ENCODE measurements at places on chromosomes 3 and 15.

DNA sequence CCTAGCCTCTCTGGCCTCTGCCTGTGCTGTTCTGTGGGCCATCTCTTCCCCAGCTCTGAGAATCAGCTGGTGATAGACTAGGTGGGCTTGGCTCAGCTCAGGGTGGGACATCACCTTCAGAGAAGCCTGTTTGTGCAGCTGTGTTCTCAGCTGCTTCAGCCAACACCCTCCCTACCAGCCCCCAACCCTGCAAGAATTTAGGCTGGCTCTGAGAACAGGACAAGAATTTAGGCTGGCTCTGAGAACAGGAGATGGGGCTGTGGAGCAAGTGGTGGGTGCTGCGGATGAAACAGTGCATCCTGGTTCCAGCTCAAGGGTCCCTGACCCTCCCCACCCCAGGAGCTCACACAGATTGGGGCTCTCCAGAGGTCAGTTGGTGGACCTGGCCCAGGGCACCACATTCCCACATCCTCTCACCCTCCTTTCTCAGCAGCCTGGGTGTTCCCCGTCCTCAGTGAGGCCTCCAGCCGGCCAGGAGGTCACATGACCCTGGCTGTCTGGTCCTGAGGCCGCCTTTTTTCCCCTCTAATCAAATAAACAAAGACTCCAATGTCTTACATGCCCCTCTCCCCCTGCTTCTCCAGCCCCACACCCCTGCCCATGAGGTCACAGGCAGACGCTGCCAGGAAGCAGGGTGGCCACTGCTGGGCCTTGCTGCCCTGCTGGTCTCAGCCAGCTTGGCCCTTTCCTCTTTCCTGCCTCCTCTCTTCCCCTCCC lies 14.9 kb downstream of the PLEKHO2 start:
- DNase-seq = no peak

GRCh38 chr3:141942006-141942405 lies 65.6 kb downstream of the ATP1B3 start:
- no peak for DNase-seq

DNA sequence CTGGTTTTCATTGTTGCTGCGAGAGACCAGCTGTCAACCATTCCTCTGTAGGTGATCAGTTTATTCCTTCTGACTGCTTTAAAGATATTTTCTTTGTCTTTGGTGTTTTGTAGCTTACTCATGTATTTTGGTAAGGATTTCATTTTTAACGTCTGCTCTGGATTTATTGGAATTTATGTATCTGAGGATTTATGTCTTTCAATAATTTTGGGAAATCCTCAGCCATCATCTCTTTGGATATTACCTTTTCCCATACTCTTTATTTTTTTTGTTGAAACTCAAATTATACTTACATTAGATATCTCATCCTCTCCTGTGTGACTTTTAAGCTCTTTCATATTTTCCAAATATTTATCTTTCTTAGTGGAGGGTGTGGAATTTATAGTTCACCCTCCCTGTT lies 62.7 kb upstream of the COL8A1 start:
- DNase-seq = no peak

- DNase-seq = no peak
Measured at GRCh38 chr3:18609187-18609586, 184.0 kb upstream of the SATB1 start.

DNA sequence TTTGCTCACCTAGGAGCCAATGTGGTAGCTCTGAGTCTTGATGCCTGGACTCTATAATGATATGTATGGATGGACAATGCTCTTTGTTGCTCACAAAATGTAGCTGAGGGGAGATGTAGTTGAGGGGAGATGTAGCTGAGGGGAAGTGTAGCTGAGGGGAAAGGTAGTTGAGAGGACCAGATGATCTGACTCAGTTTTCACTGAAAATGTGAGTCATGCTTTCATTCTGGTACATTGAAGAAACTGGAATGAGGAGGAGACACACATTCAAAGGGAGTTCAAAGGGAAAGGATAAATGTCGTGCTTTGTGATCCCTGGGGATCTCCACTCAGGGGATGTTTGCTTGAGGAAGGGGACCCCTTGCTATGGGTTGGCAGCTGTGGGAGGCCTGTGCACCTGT lies 302.9 kb upstream of the TRIM42 start:
- DNase-seq = no peak

- no peak for DNase-seq
Measured at GRCh38 chr3:47456984-47457383, 18.8 kb downstream of the SCAP start.

DNA sequence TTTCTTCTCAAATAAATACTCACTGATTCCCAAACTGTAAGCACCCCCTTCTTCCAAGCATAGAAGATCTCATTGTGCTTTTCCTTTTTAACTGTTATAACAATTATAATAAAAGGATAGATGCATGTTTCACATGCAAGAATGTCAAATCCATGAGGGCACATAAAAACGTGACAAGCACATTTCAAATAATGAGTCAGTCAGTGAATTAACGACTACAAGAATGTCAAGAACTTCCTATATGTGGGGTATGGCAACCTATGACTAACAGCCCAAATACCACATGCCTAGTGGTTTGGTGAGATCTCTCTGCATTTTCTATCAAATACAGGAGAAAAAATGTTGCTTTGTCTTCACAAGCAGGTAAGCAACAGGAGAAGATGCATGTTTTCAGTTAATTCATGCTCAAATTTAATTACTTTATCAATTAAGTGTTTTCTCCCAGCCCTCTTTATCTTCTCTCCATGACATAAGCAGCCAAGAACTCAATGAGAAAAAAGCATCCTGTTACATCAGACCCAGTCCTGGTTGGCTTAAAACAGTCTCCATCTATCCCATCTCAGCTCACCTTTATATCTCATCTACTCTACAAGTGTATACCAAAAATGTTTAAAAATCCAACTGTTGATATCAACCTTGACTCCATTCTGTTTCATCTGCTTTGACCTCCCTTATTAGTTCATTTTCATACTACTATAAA lies 181.5 kb upstream of the LMCD1 start:
- DNase-seq = peak; percentile 75

DNA sequence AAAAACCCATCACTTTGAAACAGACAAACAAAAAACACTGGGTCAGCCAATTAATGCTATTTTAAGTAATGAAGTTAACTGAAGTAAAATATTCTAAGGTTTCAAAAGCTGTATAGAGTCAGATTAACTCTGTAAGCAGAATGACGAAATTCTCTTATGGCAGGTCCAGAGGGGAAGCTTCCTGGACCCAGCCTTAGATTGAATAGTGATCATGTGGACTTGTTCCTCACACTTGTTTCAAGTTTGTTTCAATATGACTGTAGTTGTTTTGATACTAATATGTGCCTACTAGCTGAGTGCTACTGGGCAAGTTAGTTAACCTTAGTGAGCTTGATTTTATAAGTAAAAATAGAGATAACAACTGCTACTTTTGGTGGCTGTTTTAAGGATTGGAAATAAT lies 32.6 kb downstream of the PLS1 start:
- DNase-seq = no peak

DNA sequence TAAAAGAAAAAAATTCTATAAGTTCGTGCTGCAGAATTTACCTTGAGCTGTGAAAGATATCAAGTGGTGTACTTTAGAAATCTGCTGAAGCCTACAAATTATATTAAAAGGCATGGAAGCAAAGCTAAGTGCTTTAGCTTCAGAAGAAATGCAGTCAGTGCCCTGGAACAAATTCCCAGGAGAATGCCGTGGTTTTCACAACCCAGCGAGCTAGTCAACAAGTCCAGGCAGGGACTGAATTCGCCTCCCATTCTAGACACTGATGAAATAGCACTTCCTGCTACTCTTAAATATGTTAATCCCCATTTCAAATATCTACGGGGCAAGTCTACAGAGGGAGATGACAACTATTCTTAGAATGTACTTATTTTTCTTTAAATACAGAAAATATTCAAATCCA lies 326.4 kb upstream of the IGF1R start:
- DNase-seq = no peak

DNA sequence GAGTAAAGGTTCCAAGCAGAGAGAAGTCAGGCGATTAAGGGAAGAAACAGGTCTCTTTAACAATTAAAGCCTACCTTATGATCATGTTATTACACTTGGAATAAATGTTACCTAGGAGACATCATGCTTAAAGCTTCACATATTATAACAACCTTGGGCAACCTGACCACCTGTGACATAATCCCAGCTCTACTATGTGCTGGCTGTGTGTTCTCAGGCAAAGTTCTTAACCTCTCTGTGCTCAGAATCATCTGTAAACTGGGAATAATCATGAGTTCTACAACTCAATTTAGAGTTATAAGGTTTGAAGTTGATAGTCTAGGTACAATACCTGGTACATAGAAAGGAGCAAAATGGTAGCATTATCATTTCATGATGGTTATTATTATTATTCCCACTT lies 159.3 kb downstream of the MAGI1 start:
- DNase-seq = no peak

DNA sequence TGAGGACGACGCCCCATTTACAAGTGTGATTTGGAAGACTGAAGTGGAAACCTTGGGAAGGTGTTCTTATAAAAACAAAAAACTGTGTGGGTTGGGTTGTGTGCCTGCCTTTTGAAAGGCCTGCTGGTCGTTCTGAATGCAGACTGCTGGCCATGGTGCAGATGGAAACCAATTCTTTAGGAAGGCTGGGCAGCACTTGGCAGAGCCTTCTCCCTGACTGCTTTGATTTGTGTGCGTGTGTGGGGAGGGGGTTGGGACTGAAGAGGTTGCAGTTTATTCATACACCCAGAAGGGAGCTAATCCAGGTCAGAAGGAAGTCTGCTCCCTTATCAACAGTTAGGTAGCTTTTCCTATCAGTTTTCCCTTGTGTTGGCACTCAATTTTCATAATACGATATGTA lies 288.7 kb downstream of the SOX2 start:
- no peak for DNase-seq

DNA sequence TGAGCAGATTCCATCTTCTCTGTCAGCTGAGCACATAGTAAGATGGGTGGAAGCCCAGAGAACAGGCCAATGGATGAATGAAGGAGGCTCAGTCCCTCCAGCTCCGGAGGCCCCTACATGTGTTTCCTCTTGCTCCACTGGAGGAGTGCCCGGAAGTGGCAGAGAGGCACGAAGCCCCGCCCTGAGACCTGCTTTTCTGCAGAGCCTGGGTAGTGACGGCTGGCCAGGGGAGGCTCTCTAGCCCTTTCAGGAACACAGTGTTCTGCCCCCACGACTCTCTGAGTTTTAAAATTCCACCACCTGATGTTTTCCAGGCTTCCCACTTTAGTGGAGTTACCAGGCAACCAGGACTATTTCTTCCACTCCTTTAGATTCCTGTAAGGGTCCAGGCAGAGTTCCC lies 149.4 kb upstream of the SLC6A11 start:
- DNase-seq = no peak

DNA sequence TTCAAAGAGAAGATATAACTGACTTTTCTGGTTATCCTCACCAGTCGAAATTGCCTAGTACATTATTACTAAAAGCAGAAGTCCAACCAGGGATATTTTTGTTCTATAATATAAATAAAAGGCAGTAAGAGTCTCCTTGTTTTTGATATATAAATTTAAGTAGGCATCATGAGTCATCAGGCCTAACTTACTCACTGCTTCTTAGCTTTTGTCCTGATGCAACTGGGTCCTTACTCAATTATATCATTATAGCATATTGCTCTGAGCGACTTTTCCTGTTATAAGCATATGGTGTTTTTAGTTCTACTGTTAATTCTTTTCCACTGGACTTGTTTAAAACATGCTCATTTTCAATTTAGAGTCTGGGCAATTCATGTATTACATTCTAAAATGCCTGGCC lies 910.1 kb downstream of the MCTP2 start:
- DNase-seq = peak; percentile 48

GRCh38 chr15:20409247-20409646 lies 132.4 kb downstream of the GOLGA6L6 start:
- DNase-seq = no peak

GRCh38 chr15:62165793-62166375 lies 799 bp upstream of the C2CD4B start:
- no peak for DNase-seq

GRCh38 chr3:57706462-57706861 lies 13.6 kb upstream of the DENND6A start:
- DNase-seq = peak; percentile 86

DNA sequence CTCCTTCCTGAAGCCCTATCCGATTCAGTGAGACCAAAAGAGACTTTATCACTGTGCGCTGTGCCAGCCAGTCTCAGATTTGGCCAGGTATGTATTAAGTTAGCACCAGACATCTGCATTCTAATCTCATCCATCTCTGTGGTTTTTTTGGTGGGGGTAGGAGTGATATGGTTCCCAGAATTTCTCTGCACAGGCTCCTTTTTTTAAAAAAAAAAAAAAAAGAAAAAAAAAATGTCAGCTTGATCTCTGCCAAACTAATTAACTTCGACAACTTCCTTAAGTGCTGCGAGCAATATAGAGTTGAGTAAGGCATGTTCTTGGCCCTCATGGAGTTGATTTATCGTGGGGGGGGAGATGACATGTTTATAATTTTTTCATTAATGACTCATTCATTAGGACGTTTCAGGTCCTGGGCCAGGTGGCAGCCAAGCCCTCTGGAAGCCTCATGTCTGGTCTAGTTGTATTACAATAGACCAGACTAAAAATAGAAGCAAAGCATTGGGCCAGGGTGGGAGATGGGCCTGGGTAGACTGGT lies 12.9 kb downstream of the SLCO3A1 start:
- no peak for DNase-seq

GRCh38 chr15:73573572-73573971 lies 59.6 kb downstream of the NPTN start:
- peak; percentile 70 for DNase-seq

DNA sequence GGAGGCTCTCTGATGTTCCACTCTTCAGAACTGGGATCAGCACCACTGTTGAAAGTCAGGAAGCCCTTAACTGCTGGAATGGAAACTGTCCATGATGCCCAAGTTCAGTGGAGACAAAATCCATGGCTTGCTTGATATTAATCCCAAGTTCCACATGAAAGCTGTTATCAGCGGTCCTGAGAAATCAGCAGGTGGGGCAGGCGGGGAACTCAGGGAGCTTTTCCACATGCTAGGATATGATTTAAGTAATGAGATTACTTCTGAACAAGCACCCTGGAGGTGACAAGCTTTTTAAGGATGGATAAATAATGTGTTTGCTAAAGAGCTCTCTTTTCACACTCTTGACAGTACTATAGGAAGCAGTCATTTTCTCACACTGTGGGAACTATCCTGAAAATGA lies 82.9 kb downstream of the CYP19A1 start:
- DNase-seq = no peak

- DNase-seq = no peak
Measured at GRCh38 chr3:62874711-62875557, at the start of gene CADPS. CADPS (minus strand) TSS chr3:62875416; CDS start chr3:62875029, 387 bp downstream.

DNA sequence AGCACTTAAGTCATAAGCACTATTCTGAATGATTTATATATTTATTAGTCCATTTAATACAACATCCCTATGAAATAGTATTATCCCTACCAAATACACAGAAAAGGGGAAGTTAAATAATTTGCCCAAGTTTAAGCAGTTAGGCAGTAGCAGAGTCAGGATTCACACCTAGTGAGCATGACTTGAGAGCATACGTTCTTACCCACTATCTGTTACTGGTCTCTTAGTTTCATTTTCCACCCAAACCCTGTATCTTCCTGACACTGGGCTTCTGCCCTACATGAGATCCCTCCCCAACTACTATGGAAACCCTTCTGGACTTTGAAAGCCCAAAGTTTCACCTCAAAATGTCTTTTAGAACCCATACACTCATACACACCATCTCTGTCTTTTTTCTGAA lies 4.4 kb upstream of the ATOSA start:
- no peak for DNase-seq
